Body of pancreas (tissue), 4 donors: ENCODE measurements at places on chromosomes 7 and 10. TPM values are rescaled to one million over a fixed set of nuclear protein-coding genes. Genes with fewer than 3 reads are reported as not detected.

DNA sequence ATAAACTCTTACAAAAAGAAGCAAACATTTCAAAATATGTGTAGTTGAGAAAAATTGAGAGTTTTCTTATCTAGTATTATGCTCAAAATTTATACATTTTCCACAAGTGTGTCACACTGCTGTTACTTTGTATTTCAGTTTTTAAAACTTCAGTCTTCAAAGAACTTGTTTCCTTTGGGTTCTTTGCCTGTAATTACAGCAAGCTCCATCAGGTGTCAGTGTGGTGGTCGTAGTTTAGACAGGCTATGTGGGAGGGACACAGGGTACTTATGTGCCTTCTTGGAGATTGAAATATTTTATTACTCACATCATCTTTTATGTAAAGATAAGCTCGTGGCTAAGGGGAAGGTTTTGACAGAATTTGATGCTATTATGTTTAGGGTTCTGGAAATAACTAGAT is 360.5 kb downstream of the FGFR2 start:
- no peak overlapping the region for H3K27ac ChIP-seq
- H3K4me1 ChIP-seq: no peaks in the 10 kb centered on the region
- H3K4me3 ChIP-seq: no peak overlapping the region
- DNase-seq: no peak

DNA sequence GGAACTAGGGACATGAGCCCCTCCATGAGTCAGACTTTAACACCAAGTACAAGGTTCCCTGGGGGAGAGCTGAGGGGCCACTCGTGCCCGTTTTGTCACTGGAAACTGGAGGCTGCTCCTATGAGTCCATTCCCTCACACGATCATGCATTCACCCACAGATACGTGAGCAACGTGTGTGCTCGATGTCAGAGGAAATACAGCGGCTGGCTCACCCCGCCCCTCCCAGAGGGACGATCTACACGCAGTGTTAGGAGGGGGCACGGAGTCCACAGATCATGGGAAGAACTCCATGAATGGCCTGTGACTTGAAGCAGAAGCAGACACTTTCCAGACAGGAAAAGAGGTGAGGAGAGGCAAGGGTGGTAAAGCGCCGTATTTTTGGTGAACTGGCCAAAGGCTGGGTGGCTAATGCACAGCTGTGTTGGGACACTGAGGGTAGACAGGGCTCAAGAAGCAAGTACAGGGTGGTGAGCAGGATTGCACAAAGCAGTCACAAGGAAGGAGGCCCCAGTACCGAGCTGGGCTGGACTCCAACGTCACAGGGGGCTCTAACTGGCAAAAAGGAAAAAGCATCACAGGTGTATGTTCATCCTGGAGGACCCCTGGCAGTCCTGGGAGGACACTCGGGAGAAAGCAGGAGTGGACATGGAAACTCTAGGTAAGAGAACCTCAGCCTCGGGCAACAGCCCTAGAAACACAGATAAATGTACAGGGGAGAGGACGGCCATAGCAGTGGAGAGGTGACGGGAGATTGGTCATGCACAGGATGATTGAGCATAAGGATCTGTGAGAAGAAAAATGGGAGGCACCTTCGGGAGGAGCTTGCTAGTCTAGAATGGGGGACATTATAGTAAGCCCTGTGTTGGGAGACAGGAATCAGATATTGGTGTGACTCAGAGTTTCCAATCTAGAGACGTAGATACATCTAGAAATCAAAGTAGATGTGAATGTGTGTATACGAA is 41.2 kb downstream of the TNS3 start:
- no peak overlapping the region for H3K4me3 ChIP-seq
- H3K27me3 ChIP-seq: no peaks in the 10 kb centered on the region
- H3K36me3 ChIP-seq: no peaks in the 10 kb centered on the region
- DNase-seq: no peak

DNA sequence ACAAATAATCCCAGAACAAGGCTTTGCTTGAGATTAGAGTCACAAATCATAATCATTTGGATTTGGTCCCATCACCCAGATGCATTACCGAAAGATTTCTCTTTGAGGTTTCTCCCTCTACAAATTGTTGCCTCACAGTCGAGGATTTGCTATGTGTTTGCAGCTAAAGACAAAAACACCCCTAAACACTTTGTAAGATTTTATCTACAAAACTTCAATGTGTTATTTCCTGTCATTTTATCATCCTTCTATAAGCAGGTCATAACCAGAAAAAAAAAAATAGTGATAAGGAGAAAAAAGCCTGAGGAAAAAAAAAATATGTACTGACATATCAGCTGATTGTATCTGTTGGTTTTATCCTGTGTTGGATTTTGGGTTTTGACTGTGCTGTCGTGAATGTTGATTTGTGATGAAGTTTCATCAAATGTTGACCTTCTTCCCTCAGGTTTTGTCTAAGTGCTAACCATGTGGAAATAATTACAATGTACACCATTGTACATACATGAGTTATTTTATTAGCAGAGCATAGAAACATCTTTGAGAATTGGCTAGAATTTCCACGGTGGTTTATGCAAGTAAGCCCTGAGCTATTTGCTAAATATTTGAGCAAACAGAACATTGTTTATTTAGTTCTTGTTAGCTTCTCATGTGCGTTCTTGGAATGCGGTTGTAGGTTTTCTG is 274.4 kb downstream of the NEBL start:
- DNase-seq: no peak
- H3K4me3 ChIP-seq: no peak overlapping the region
- H3K27ac ChIP-seq: no peak overlapping the region
- no peaks in the 10 kb centered on the region for H3K27me3 ChIP-seq
- H3K36me3 ChIP-seq: no peaks in the 10 kb centered on the region

DNA sequence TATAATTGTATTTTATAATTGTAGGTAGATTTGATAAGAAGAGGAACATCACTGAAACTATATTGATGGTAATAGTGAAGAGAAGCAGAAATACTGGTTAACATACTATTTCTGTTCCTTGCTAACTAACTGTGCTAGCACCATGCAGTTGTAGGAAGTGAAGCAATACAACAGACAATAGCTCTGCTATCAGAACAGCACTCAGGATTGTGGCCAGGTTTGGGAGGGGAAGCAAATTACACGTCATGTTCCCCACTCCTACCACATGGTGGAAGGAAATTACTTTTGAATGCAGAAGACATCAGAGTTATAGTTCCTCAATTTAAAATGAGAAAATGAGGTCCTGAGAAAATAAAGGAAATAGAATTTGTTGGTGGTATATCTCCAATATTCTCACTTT is 151.1 kb downstream of the DGKB start:
- no peaks in the 10 kb centered on the region for H3K4me1 ChIP-seq
- no peak overlapping the region for H3K4me3 ChIP-seq
- H3K27me3 ChIP-seq: no peaks in the 10 kb centered on the region
- no peaks in the 10 kb centered on the region for H3K36me3 ChIP-seq
- DNase-seq: no peak
- no peak overlapping the region for H3K27ac ChIP-seq

DNA sequence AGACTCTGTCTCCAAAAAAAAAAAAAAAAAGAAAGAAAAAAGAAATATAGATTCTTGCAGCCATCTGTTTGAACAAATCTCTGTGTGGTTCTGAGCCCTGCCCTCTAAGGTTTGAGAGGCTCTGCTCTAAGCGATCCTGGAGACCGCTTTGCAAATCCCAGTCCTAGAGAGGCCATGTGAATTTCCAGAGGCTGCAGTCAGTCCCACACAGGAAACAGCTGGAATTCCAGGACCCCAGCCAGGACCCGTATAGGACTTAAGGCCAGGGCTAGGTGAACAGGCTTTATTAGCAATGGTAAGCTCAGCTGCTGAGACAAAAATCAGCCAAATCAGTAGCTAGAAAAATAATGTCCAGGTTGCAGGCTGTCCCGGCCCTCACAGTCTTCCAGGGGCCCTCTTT is 154.8 kb downstream of the RPS24 start:
- H3K4me1 ChIP-seq: no peaks in the 10 kb centered on the region
- DNase-seq: no peak
- no peak overlapping the region for H3K4me3 ChIP-seq

DNA sequence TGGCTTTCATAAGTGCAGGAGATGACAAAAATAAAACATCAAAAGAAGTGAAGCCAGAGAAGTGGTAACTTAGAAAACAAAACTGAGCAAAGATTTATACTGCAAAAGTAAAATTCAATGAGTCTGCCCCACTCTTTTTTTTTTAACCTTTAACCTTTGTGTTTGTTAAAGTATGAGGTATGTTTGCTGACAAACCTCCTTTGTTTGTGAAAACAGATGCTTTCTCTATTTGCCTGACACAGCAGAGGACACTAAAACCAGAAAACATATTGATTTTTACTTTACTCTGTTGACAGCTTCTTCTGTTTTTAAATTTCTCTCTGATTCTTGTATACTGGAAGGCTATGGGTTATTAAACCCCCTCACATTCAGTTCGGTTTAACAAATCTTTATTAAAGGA is 57.6 kb downstream of the SGMS1 start:
- no peak for DNase-seq
- H3K36me3 ChIP-seq: no peaks in the 10 kb centered on the region
- H3K4me1 ChIP-seq: peaks cover 49% of the 10 kb centered on the region

- no peaks in the 10 kb centered on the region for H3K27me3 ChIP-seq
- no peaks in the 10 kb centered on the region for H3K36me3 ChIP-seq
- H3K4me3 ChIP-seq: no peak overlapping the region
- H3K4me1 ChIP-seq: no peaks in the 10 kb centered on the region
- DNase-seq: no peak
Observed at GRCh38 chr7:96740130-96740529, 30.5 kb upstream of the SEM1 start.

The MYO1G gene
- 3.3 TPM for total RNA-seq

The GJD4 gene
- total RNA-seq: not detected

The C7orf57 gene
- not detected for total RNA-seq
